Muscle of leg (tissue), 16 donors: ENCODE measurements at places on chromosomes 6 and 20. TPM values are rescaled to one million over a fixed set of nuclear protein-coding genes. Genes with fewer than 3 reads are reported as not detected.

- no peak for DNase-seq
Measured at GRCh38 chr6:16698162-16698533, 63.1 kb downstream of the ATXN1 start.

- DNase-seq = peak; percentile 47
Measured at GRCh38 chr6:14802514-14803160, 443.2 kb upstream of the JARID2 start.

DNA sequence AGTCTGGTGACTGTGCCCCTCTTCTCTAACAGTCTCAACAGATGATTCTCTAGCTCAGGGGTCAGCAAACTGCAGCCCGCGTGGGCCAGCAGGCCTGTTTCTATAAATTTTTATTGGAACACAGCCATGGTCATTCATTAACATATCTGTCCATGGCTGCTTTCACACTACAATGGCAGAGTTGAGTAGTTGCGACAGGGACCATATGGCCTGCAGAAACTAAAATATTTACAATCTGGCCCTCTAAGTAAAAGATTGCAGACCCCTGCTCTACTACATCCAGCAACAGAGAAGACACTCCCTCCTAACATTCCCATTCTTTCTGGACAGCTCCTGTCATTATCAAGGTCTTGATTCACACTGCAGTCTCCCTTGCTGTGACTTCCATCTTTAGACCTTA lies 45.2 kb downstream of the PLAGL2 start:
- no peak for DNase-seq

DNA sequence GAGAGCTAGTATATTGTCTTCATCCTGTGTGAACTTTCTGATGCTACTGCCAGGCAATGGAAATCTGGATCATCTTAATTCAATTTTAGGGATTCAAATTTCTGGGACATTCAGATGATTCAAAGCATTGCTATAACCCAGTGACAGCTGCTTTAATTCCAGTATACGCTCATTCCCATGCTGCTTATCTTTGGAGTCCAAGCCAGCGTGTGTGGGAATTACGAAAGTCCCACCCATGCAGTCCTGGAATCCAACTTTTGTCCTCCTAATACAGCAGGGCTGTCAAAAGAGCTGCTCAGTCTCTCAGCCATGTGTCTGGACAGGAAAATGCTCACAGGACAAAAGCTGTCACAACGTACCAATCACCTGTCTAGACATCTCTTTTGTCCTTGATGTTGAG lies 219.8 kb downstream of the LAMA2 start:
- peak; percentile 91 for DNase-seq

DNA sequence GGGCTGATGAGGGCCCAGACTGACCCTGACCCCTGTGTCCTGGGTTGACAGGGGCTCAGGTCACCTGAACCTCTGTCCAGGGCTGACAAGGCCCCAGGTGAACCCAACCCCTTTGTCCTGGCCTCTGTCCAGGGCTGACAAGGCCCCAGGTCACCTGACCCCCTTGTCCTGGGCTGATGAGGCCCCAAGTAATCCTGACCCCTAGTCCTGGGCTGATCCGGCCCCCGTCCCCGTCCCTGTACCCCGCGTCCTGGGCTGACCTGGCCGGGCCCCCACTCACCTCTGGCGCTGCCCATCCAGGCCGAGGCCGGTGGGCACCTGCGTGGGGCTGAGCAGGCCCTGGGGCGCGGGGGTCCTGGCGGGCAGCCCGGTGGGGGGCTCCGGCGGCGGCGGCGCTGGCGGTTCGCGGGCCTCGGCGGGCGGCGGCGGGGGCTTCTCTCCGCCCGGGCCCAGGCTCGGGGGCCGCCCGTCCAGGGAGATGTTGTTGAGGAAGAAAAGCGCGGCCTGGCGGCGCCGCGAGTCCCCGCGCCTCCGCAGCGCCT lies 379 bp downstream of the CABLES2 start:
- DNase-seq = no peak

DNA sequence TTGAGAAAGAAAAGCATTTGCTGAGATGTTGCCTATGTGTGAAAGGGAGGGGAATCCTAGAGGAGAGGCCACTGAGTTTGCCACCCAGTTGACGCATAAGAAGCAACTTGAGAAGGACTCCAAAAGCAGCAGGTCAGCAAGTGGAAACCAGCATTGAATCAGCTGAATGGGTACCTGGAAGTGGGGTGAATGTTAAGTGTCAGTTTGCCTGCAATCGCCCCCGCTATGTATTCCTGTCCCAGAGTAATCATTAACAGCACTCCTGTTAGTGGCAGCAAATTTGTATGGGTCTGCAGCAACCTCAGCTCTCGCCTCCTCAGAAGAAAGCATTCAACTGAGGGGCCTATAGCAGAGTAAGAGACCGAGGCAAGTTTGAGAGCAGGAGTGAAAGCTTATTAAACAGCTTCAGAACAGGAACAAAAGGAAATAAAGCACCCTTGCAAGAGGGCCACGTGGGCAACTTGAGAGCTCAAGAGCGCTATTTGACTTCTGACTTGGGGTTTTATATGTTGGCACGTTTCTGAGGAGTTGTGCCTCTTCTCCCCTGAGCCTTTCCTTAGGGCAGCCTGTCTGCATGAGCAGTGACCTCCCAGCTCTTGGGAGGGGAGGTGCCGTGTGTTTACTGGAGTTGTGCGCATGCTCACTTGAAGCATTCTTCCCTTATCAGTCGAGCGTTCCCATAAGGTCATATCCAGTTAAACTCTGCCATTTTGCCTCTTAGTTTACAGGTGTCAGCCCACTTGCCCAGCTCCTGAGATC lies 122.6 kb upstream of the PHACTR1 start:
- DNase-seq = no peak

- DNase-seq = no peak
Measured at GRCh38 chr6:29112135-29112534, 4.3 kb downstream of the OR2J3 start.

GRCh38 chr6:15841937-15842726 lies 179.3 kb upstream of the DTNBP1 start:
- peak; percentile 52 for DNase-seq

DNA sequence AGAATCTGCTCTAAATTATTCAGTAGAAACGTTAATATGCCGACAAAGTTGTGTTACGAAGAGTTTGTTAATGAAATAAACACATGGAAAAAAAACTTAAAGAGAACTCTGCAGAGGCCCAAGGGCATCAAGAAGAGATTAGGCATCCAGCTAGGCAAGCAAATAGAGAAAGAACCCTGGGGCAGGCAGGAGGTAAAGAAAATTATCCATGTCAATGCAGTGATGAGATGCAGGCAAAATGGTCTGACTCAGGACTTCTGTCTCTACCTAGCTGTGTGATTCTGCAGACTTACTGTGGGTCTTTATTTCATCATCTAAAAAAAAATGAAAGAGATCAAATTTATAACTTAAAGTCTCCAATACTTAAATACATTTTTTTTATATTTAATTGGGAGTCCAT lies 448.0 kb downstream of the HAO1 start:
- no peak for DNase-seq

GRCh38 chr6:34858681-34859080 lies 29.2 kb downstream of the TAF11 start:
- DNase-seq = no peak

GRCh38 chr6:692356-692851 lies 535 bp downstream of the EXOC2 start:
- DNase-seq = peak; percentile 23

GRCh38 chr6:114276783-114277182 lies 66.0 kb downstream of the HS3ST5 start:
- peak; percentile 71 for DNase-seq

DNA sequence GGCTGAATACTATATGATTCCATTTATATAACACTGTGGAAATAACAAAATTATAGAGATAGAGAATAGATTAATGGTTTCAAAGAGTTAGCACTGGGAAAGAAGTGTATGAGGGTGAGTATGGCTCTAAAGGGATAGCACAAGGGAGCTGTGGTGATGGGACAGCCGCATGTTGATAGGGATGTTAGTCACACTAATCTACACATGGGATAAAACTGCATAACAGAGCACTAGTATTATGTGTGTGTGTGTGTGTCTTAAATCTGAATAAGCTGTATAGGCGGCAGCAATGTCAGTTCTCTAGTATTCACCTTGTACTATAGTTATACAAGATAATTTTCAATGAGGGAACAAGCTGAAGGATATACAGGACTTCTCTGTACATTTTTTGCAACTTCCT lies 5.8 kb downstream of the CGA start:
- no peak for DNase-seq

GRCh38 chr20:1397710-1398109 lies 4.9 kb upstream of the FKBP1A start:
- DNase-seq = no peak

DNA sequence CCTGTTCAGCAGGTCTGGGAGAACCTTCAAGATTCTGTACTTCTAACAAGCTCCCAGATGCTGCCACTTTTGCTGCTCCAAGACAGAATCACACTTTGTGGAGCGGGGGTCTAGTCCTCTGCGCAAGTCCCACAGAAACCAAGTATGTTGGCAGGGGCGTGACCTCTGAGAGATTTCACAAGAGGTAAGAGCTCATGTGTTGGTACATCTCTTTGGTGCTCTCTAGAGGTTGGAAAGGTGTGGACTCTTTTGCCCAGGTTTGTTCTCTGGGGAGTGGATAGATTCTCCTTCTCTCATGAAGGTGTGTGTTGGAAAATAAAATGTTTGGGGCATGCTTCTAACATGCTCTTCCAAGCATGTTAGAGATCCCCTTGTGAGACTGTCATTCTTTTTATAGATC lies 340.9 kb upstream of the IRAK1BP1 start:
- DNase-seq = no peak

- no peak for DNase-seq
Measured at GRCh38 chr6:125942672-125943527, 13.7 kb upstream of the HINT3 start.

DNA sequence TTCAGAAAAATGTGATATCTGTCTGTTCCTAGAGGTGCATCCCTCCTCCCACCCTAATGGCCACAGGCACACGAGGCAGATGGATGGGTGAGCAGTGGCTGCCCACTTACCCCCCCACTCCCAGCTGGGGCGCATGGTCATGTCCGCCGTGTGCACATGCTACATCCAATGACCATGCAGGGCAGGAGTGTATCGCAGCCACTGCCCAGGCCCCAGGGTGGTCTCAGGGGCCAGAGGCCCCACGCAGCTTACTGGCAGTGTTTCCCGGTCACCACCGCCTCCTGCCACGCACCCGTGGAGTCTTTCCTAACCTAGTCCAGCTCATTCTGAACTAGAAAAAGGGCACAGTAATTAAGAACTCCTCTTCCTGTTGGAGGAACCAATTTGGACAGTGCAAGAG lies 11.7 kb upstream of the HTR1B start:
- DNase-seq = no peak

- DNase-seq = peak; percentile 10
Measured at GRCh38 chr6:63307581-63308246, 12.1 kb downstream of the LGSN start.

DNA sequence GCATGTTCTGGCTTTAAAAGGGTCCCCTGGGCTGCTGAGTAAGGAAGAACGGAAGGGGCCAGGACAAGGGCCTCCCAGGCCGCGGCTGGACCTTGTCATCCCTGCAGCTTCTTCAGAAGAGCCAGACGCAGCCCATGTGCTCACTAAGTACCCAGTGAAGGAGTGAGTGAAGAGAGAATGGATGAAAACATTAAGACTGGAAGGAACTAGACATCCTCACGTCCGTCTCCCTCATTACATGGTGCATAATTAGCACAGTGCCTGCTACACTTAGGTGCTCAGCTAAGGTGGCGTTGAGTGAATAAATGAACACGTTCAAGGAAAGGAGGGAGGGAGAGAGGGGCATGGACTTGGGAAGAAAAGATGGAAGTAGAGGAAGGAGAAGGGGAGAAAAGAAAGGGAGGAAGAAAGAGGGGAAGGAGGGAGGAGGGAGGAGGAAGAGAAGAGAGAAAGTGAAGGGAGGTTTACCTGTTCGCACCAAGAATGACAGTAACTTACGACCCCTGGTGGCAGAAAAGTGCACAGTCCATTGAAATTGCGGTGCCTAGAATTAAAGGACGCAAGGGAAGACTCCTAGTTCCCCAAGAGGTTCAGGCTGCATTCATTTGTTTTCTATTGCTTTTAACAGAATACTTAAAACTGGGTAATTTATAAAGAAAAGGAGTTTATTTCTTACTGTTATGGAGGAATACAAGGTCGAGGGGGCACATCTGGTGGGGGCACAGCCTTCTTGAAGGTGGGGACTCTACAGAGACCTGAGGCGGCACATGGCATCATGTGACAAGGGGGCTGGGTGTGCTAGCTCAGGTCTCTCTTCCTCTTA lies 8.0 kb downstream of the TP53RK start:
- peak; percentile 69 for DNase-seq

DNA sequence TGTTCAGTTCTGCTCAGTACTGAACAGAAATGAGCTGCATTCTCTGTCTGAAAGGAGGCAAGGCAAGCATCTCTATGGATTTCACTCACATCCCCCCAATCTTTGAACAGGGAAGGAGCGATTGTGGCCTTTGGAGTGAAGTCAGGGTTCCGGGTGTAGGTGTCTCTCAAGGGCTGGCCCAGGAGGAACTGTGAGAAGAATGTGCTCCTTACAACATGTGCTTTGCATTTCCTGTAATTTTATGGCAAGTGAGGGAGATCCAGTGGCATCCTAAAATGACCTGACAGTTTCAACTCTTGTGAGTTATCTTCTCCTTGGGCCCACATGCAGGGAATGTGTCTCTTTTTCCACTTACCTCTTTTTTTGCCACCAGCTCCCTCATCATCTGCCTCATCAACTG lies 63.0 kb upstream of the RIN2 start:
- no peak for DNase-seq

DNA sequence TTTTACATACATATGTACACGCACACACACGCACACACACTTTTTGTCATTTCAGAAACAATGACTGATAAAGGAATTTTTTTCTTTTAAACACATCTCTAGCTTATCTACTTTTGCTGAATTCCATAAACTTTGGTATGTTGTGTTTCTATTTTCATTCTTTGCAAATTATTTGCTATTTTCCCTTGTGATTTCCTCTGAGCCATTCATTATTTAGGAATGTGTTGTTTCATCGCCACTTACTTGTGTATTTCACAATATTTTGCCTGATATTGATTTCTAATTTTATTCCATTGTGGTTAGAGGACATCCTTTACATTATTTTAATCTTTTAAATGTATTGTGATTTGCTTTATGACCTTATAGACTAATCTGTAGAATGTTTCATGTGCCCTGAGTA lies 23.6 kb upstream of the OR2J2 start:
- no peak for DNase-seq

DNA sequence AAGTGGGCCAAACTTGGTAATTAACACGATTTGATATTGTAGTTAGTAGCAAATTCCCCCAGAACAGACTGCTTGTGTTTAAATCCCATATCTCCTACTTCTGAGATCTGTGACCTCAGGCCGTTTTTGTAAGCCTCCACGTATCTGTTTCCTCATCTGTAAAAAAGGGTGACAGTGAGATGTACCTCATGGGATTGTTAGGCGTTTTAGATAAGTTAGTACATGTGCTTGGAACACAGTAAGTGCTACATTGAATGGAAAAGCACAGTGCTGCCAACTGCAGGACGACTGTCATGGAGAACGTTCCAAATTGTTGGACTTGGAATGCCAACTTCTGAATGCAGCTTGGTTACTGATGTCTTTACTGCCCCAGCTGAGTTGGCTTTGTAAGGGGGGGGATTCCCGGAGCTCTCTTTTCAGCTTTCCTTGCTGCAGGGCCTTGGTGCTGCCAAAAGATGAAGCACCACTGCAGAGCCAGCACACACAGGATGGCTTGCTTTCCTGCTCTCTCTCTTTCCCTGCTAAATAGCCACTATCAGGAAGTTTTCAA lies 108.6 kb downstream of the OPN5 start:
- DNase-seq = no peak

C20orf204 gene
- polyA plus RNA-seq = 0.52 TPM

RAET1L gene
- not detected for polyA plus RNA-seq

CCR6 gene
- polyA plus RNA-seq = not detected

SYS1 gene
- polyA plus RNA-seq = 16.2 TPM

KCNB1 gene
- 6.4 TPM for polyA plus RNA-seq
